Activated CD4-positive, alpha-beta memory T cell treated with anti-CD3 and anti-CD28 coated beads, Interleukin-2, amount 10 ng/mL, durations not matched to agents 7 days and 5 days (primary cell): ENCODE measurements at places on chromosomes 1 and 21.
A peak's percentile ranks its signal among the peaks of the same experiment; 100 is the strongest.

DNA sequence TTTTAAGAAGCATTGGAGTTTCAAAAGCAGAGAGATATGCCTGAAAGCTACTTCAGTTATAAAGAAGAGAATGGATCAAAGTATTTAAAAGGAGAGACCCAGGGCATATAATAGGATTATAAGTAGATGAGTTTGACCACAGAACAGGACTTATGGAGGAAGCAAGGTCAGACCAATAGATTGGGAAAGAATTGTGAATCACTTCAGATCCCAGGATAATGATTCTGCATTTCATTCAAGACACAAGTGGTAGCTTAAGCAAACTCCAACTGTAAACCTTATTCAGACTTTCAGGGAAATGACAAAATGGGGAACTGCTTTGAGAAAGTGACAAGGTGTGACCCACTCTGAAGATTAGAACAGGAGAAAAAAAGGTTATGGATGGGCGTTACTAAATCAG is 18.9 kb upstream of the OR10J5 start:
- no peaks in the 10 kb centered on the region for H3K36me3 ChIP-seq
- no peak overlapping the region for H3K4me3 ChIP-seq
- DNase-seq, result no peak
- no peak overlapping the region for H3K27ac ChIP-seq
- H3K4me1 ChIP-seq, result no peaks in the 10 kb centered on the region

DNA sequence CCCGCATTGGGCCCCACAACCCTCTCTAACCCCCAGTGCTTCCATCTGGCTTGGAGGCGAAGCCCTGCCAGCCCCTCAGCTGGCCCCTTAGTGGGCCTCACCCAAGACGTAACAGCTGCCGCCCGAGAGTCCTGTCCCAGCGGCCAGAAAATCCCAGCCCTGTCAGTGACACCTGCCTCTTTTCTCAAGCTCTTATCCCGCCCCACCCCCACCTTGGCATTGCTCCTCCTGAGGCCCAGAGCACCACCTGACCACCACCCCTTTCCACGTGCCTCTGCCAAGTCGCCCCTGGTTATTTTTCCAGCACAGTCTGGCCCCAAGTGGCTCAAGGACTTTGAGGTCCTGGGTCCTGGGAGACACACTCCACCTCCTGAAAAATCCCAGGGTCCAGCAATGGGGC is 5.9 kb upstream of the CTRC start:
- no peaks in the 10 kb centered on the region for H3K4me1 ChIP-seq
- no peaks in the 10 kb centered on the region for H3K27me3 ChIP-seq
- H3K27ac ChIP-seq, result no peak overlapping the region
- H3K36me3 ChIP-seq, result peaks cover 15% of the 10 kb centered on the region
- H3K4me3 ChIP-seq, result no peak overlapping the region
- no peak for DNase-seq

GRCh38 chr21:25461725-25462124 is 145.6 kb downstream of the MRPL39 start:
- DNase-seq, result no peak
- H3K27ac ChIP-seq, result no peak overlapping the region
- peaks cover 2% of the 10 kb centered on the region for H3K36me3 ChIP-seq

GRCh38 chr1:172357753-172358385 is 62.6 kb upstream of the C1orf105 start:
- DNase-seq, result no peak
- peaks cover 4% of the 10 kb centered on the region for H3K36me3 ChIP-seq
- H3K4me3 ChIP-seq, result no peak overlapping the region
- peaks cover 5% of the 10 kb centered on the region for H3K27me3 ChIP-seq
- H3K4me1 ChIP-seq, result peaks cover 50% of the 10 kb centered on the region

- H3K4me3 ChIP-seq, result no peak overlapping the region
- no peak for DNase-seq
- no peak overlapping the region for H3K27ac ChIP-seq
- H3K36me3 ChIP-seq, result no peaks in the 10 kb centered on the region
- H3K4me1 ChIP-seq, result peaks cover 2% of the 10 kb centered on the region
- H3K27me3 ChIP-seq, result peaks cover 4% of the 10 kb centered on the region
Observed at GRCh38 chr1:247367786-247368422, 36.2 kb upstream of the ZNF496 start.

GRCh38 chr1:198113342-198113750 is 43.5 kb upstream of the NEK7 start:
- no peaks in the 10 kb centered on the region for H3K36me3 ChIP-seq
- DNase-seq, result no peak
- no peaks in the 10 kb centered on the region for H3K4me1 ChIP-seq
- H3K4me3 ChIP-seq, result no peak overlapping the region
- H3K27me3 ChIP-seq, result peaks cover 7% of the 10 kb centered on the region

GRCh38 chr1:17688217-17688810 is 66.8 kb upstream of the ACTL8 start:
- no peaks in the 10 kb centered on the region for H3K27me3 ChIP-seq
- no peaks in the 10 kb centered on the region for H3K4me1 ChIP-seq
- no peak overlapping the region for H3K4me3 ChIP-seq
- no peak overlapping the region for H3K27ac ChIP-seq
- H3K36me3 ChIP-seq, result no peaks in the 10 kb centered on the region

DNA sequence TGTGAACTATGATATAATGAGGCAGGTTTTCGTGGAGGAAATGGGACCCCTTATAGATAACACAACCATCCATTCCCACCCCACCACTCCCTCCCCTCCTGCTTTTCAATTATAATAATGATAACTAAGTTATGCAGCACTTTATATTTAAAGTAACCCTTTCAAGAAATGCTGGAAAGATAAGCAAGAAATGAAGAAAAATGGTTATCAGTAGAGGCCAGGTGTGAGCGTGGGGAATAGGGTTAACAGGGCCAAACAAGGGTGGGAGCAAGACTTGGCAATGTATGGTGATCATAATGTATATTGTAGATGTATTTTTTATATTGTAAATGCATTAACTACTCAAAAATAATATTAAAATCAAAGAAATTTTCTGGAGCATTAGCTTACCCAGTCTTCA is 133.4 kb downstream of the PBX1 start:
- H3K36me3 ChIP-seq, result no peaks in the 10 kb centered on the region
- H3K4me3 ChIP-seq, result no peak overlapping the region
- H3K4me1 ChIP-seq, result no peaks in the 10 kb centered on the region
- H3K27me3 ChIP-seq, result no peaks in the 10 kb centered on the region

- peaks cover 3% of the 10 kb centered on the region for H3K4me1 ChIP-seq
- peaks cover 20% of the 10 kb centered on the region for H3K36me3 ChIP-seq
- H3K27ac ChIP-seq, result no peak overlapping the region
- no peak for DNase-seq
Observed at GRCh38 chr1:197660389-197660788, 114.9 kb downstream of the DENND1B start.

- H3K27ac ChIP-seq, result no peak overlapping the region
- no peak overlapping the region for H3K4me3 ChIP-seq
- H3K36me3 ChIP-seq, result no peaks in the 10 kb centered on the region
- no peak for DNase-seq
- H3K27me3 ChIP-seq, result no peaks in the 10 kb centered on the region
Observed at GRCh38 chr1:164930241-164930640, 371.3 kb downstream of the PBX1 start.

- no peaks in the 10 kb centered on the region for H3K36me3 ChIP-seq
- H3K27me3 ChIP-seq, result no peaks in the 10 kb centered on the region
- no peak for DNase-seq
- no peak overlapping the region for H3K4me3 ChIP-seq
- H3K27ac ChIP-seq, result no peak overlapping the region
Observed at GRCh38 chr1:106249365-106249764, 807.1 kb upstream of the PRMT6 start.

DNA sequence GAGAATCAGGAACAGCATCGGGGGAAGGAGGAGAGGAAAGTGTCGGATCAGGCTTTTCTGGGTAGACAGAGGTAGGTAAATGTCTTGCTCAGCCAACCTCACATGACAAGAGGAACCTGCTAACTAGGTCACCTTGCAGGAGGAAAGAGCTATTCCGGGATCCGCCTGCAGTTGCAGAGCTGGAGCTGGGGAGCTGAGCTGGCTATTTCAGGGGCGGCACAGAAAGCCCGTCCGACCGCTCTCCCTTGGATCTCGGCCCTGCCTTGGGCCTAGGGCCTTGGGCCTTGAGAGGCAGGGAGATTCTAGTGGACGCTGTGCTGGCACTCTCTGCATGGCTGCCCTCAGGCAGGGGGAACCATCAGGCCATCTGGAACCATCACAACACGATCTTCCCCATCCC is 56.5 kb upstream of the CTPS1 start:
- no peak for DNase-seq
- no peak overlapping the region for H3K27ac ChIP-seq
- H3K4me1 ChIP-seq, result no peaks in the 10 kb centered on the region
- H3K4me3 ChIP-seq, result no peak overlapping the region
- no peaks in the 10 kb centered on the region for H3K36me3 ChIP-seq

GRCh38 chr1:216926720-216927510 is 203.7 kb upstream of the ESRRG start:
- no peaks in the 10 kb centered on the region for H3K27me3 ChIP-seq
- H3K4me3 ChIP-seq, result no peak overlapping the region
- H3K27ac ChIP-seq, result no peak overlapping the region
- no peaks in the 10 kb centered on the region for H3K4me1 ChIP-seq
- DNase-seq, result no peak

GRCh38 chr1:246843876-246844275 is 87.9 kb downstream of the AHCTF1 start:
- H3K36me3 ChIP-seq, result peaks cover 52% of the 10 kb centered on the region
- no peaks in the 10 kb centered on the region for H3K27me3 ChIP-seq
- H3K27ac ChIP-seq, result no peak overlapping the region
- DNase-seq, result no peak
- no peak overlapping the region for H3K4me3 ChIP-seq

- H3K27ac ChIP-seq, result no peak overlapping the region
- DNase-seq, result no peak
- H3K36me3 ChIP-seq, result no peaks in the 10 kb centered on the region
- no peak overlapping the region for H3K4me3 ChIP-seq
- peaks cover 1% of the 10 kb centered on the region for H3K27me3 ChIP-seq
Observed at GRCh38 chr21:38140207-38140903, 116.4 kb upstream of the KCNJ15 start.

- no peak for DNase-seq
- H3K4me3 ChIP-seq, result no peak overlapping the region
- no peaks in the 10 kb centered on the region for H3K4me1 ChIP-seq
- no peak overlapping the region for H3K27ac ChIP-seq
Observed at GRCh38 chr1:161273402-161273801, 14.9 kb downstream of the PCP4L1 start.

GRCh38 chr1:192809307-192810252 is 741 bp downstream of the RGS2 start:
- peak; percentile 72 for DNase-seq
- peaks cover 39% of the 10 kb centered on the region for H3K4me1 ChIP-seq
- H3K27me3 ChIP-seq, result peaks cover 7% of the 10 kb centered on the region
- peak overlapping the region; percentile 83 for H3K27ac ChIP-seq
- peak overlapping the region; percentile 98 for H3K4me3 ChIP-seq

DNA sequence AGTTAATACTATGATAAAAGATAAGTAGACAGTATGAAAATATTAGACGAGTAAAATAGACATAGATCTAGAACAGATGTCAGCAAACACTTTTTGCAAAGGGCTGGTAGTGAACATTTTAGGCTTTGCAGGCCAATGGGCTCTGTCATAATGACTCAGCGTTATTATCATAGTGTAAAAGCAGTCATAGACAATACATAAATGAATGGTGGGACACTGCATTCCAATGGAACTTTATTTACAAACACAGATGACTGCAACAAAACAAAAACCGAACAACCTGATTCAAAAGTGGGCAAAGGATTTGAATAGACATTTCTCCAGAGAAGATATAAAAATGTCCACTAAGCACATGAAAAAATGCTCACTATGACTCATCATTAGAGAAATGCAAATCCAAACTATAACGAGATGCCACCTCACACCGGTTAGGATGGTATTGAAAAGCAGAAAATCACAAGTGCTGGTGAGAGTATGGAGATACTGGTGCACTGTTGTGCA is 7.3 kb downstream of the GSTM5 start:
- H3K36me3 ChIP-seq, result no peaks in the 10 kb centered on the region
- no peak for DNase-seq
- no peak overlapping the region for H3K4me3 ChIP-seq
- H3K27me3 ChIP-seq, result peaks cover 15% of the 10 kb centered on the region
- H3K27ac ChIP-seq, result no peak overlapping the region

- DNase-seq, result no peak
- peaks cover 22% of the 10 kb centered on the region for H3K4me1 ChIP-seq
- H3K36me3 ChIP-seq, result peaks cover 28% of the 10 kb centered on the region
- peak overlapping the region; percentile 94 for H3K4me3 ChIP-seq
Observed at GRCh38 chr1:36088265-36088576, 471 bp upstream of the ADPRS start.

GRCh38 chr1:100187912-100188311 is 9.9 kb upstream of the LRRC39 start:
- no peaks in the 10 kb centered on the region for H3K4me1 ChIP-seq
- DNase-seq, result no peak
- H3K4me3 ChIP-seq, result no peak overlapping the region
- no peaks in the 10 kb centered on the region for H3K27me3 ChIP-seq
- H3K27ac ChIP-seq, result no peak overlapping the region

- no peak overlapping the region for H3K27ac ChIP-seq
- H3K36me3 ChIP-seq, result no peaks in the 10 kb centered on the region
- peaks cover 9% of the 10 kb centered on the region for H3K27me3 ChIP-seq
Observed at GRCh38 chr1:29384496-29385015, 148.2 kb downstream of the PTPRU start.

DNA sequence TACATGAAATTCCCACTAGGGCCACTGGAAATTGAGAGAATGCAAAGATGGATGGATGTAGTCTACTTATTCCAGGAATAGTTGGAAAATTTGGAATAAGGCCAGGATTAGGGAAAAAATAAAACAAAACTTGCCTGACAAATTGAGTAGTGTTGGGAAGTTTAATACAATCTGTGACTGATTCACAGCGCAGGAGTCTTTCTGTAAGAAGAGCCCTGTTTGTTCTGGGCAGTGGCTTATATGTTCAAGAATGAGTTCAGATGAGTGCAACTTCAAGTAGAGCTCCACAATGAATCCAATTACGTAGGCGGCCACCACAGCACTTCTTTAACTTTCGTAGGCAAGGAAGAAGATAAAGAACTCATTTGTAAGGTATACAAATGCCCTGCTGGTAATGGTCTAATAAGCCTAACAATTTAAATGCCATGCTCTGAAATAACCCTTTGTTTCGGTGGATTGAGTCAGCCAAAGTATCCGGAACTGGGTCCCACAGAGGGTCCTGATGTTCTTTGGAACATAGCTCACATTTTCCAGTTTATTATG is 47.1 kb upstream of the KCNE1 start:
- H3K4me1 ChIP-seq, result no peaks in the 10 kb centered on the region
- DNase-seq, result no peak
- H3K4me3 ChIP-seq, result no peak overlapping the region
- H3K36me3 ChIP-seq, result no peaks in the 10 kb centered on the region
- H3K27me3 ChIP-seq, result no peaks in the 10 kb centered on the region
- no peak overlapping the region for H3K27ac ChIP-seq

GRCh38 chr1:21872445-21873079 is 60.5 kb downstream of the LDLRAD2 start:
- no peaks in the 10 kb centered on the region for H3K27me3 ChIP-seq
- no peak for DNase-seq
- no peak overlapping the region for H3K27ac ChIP-seq
- no peaks in the 10 kb centered on the region for H3K4me1 ChIP-seq
- no peaks in the 10 kb centered on the region for H3K36me3 ChIP-seq
